ENCODE measurements at places on chromosomes 11 and 22.

DNA sequence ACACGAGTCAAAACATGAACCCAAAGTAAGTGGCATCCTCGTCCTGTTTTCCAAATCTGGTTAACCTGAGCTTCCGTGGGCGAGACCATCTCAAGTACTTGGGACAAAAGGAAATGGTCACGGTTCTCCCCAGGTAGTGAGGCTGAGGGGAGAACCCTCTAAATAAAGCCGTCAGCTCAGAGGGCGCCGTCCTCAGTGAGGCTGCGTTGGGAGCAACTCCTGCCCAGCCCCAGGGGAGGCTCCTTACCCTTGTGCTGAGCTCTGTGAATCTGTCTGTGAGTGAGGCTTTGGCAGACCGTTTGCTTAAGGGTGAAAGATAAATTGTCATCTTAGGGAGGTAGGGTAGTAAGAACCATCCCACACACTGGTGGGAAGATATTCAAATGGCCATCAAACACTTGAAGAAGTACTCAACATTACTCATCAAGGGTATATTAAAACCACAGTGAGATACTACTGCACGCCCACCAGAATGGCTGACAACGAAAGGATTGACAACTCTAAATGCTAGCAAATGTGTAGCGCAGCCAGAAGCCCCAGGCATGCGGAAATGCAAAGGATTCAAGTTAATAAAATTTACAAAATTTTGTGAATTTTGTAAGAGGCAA, 321.0 kb downstream of the TBC1D22A start:
- no peak for DNase-seq

GRCh38 chr11:39367534-39367933, 2091.9 kb downstream of the LRRC4C start:
- peak; percentile 28 for DNase-seq

DNA sequence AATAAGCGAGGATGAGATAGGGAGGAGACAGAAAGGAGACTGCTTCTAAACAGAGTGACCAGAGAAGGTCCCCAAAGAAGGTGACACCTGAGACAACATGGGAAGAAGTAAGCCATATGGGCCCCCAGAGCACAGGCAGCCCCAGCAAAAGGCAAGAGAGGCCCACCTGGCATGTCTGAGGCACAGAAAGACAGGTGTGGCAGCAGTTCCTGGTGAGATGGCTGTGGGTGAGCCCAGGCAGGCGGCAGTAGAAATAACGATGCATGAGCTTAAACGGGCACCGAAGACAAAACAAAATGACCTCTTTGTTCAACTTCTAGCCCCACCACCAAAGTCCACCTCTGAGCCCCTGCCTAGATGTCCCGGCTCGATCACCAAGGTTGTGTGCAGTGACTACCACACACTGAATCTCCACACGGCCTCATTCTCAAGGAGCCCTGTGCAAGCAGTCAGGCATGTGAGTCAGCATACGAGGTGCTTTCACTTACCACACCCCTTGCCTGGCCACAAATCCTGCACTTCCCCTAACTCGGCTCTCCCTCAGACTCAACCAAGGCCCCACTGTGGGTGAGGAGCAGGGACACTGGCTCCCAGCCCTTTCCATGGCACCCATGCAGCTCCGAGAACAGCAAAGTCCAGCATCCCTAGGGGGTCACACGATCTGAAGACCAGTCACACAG, 77.6 kb downstream of the PACSIN2 start:
- DNase-seq: peak; percentile 27

DNA sequence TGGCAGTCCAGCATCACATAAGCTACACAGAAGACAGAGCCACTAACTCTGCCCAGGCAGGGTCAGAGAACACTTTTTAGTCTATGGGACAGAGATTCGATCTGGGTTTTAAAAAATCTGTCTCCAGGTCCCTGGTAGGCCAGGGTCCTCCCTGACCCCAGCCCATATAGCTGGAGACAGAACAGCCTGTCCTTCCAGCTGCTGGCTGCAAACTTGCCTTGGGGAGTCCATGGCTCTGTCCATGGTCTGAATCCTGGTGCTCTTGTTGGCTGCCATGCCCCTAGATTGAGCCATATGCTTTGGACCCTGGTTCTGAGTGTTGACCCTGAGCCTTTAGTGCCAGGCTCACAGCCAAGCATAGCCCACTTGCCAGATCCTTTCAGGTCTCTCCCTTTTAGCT, 13.3 kb upstream of the LIPT2 start:
- no peak for DNase-seq

GRCh38 chr11:36574486-36574885, 6.7 kb downstream of the RAG1 start:
- no peak for DNase-seq

DNA sequence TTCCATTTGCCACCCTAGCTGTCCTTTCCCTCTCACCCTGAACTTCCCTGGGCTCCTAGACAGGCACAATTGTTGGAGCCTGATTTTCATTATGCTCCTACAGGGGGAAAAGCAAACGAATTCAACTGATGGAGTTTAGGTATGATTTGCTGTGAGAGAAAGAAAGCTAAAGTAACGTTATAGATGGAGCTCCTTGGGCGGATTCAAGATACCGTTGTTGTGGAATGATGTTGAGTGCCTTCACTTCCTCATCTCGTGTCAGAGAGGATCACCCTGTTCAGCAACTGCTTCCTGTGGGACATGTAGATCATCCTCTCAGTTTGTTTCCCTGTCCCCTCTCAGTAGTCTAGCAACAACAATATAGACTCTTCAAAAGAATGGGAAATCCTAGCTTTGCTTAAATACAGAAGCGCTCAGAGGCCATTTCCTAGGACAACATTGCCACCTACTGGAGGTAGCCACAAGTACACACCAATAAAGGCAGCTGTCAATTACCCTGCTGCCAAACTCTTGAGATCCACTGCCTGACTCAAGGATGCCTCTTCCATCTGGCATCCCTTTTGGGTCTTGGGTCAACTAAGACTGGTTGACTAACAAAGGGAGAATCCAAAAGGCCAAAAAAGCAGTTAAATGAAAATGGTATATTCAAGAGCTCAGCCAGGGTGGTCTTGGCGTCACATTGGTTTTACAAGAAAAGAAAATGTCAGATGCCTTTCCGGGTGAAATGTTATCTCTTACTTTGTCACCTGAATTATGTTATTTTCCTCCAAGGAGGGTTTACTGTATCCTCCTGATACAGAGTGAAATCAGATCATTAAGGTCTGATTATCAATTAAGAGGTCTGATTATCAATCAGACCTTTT, 13.5 kb upstream of the DTX4 start:
- DNase-seq: peak; percentile 80

GRCh38 chr22:38653741-38654140, 2.5 kb downstream of the FAM227A start:
- DNase-seq: no peak

DNA sequence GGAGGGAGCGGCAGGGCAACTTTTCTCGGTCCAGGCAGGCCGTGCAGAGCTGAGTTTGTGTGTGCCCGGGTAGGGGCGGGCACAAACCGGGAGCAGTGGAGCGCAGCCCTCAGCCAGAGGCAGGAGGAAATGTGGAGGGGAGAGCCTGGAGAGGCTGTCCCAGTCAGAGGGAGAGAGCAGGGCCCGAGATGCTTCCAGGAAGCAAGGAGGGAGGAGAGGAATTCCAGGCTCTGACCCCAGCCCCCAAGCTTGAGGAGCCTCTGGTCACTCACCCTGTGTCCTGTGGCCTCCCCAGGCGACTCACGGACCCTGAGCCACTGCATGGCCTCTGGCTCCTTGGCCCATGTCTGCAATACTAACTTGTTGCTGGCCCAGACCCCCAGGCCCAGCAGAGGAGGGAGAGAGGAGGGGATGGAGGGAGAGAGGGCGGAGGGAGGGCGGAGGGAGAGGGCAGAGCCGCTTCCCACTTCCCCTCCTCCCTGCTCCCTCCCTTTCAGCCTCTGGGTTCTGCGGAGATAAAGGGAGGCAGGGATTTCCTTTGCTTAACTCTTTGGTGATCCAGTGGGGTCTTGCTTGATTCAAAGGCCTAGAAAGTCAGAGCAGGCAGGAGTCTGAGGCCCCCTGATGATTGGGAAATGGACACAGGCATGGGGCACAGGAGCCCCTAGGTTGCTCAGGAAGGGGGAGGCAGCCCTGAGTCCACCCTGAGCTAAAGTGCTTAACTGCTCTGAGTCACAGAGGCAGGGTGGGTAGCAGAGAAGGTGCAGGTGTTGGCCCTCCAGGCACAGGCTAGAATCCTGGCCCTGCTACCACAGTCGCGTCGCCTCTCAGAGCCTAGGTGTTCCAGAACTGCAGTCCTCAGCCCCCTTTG, at the start of gene C1QTNF6:
Gene C1QTNF6, minus strand, starts transcription at position 357 of the 871 bp plus-strand sequence. Its CDS starts 34 bp downstream, at position 323.
- no peak for DNase-seq

- no peak for DNase-seq
These were observed 1246.4 kb downstream of the BRD1 start for GRCh38 chr22:48581205-48581766.

GRCh38 chr11:19093976-19094375, 23.0 kb upstream of the ZDHHC13 start:
- no peak for DNase-seq

DNA sequence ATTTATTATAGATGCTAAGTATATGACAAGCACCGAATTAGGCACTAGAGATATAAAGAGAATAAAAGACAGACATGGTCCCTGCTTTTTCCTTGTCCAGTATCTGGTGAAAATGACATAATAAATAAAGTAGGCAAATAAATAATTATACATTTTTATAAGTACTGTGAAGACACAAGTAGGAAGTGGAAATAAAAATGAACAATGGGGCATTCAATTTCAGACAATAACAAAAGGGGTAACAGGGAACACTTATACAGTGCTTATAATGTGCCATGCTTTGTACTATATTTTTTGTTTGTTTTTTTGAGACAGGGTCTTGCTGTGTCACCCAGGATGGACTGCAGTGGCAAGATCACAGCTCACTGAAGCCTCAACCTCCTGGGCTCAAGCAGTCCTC, 4.3 kb downstream of the KBTBD3 start:
- no peak for DNase-seq

DNA sequence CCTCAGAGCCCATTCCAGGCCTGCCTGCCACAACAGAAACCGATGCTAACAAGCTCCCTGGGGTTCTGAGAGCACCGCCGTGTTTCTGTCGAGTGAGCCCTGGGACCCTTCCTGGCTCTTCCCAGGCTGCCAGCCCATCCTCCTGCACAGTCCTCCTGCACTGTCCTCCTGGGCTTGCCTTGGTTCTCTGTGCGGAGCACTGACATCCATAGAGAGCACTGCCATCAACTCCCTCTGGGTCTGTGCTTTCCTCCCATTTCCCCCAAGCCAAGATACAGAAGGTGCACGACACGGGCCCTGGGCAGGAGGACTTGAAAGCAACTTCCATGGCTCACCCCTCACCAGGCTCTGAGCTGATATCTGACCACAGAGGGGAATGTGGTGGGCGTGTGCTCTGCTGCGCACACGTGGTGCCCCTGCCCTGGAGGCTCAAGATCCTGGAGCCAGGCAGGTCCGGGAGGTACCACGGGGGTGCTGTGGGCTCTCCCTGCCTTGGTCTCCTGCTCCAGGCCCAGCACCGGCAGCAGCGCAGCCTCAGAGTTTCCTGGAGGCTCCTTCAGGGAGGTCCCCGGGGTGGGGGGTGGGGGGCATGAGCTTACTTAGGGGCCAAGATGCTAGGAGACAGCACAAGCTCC, 304.2 kb downstream of the BRD1 start:
- no peak for DNase-seq

DNA sequence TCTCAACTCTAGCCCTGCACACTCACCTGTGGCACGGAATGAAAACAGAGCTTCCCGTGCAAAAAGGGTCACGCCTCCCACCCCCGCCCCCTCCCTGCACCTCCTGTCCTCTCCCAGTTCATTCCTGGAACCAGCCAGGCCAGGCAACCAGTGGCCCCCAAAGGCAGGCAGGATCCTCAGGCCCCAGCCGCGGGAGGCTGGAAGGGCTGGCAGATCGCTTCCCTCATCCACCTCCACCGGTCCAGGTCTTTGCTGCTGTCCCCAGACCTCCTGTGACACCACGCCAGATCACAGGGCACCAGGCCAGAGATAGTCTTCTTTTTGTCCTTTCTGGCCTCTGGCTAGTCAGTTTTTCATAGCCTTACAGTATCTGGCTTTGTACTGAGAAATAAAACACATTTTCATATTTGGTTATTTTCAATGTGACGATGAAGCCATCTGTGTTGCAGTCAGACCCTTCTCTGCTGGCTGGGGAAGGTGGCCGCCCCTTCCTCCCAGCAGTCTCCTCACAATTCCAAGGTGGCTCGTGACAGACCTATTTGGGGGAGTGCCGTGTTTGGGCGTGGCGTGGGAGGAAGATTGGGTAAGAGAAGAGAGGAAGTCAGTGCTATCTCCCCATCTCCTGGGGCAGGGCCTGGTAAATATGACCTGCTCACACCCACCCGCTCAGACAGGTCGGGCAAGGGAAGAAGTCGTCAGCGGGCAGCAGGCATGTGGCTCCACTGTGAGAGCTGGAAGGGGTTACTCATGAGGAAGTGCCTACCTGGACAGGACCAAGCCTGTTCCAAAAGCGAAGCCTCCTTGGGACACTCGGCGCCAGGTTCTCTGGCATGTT, 9.1 kb downstream of the SSH3 start:
- peak; percentile 58 for DNase-seq

DNA sequence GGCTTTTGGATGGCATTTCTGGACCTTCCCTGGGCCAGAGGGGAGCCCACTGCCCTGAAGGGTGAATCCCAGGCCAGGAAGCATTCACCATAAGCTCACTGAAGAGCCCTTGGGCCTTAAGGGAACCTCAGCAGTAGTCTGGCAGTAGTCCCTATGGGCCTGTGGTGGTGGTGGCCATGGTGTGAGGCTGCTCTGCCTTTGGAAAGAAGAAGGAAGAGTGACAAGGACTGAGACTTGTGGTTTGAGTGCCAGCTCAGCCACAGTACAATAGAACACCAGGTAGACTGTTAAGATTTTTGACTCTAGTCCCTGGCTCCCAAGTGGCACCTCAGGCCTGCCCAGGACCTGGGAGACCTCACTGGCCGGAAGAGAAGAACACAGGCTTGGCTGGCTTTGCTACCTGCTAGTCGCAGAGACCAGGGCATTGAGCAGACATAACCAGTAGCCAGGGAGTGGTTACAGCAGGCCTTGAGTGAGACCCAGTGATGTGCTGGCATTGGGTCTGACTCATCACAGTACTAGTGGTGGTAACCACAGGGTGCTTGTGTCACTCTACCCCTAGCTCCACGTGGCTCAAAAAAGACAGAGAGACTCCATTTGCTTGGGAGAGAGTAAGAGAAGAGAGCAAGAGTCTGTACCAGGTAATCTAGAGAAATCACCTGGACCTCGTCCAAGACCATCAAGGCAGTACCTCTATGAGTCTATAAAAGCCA, 259.8 kb upstream of the BLID start:
- DNase-seq: no peak

GRCh38 chr22:49588739-49589138, 238.9 kb downstream of the BRD1 start:
- DNase-seq: no peak

GRCh38 chr11:111604392-111605009, 2.3 kb downstream of the SIK2 start:
- peak; percentile 66 for DNase-seq

DNA sequence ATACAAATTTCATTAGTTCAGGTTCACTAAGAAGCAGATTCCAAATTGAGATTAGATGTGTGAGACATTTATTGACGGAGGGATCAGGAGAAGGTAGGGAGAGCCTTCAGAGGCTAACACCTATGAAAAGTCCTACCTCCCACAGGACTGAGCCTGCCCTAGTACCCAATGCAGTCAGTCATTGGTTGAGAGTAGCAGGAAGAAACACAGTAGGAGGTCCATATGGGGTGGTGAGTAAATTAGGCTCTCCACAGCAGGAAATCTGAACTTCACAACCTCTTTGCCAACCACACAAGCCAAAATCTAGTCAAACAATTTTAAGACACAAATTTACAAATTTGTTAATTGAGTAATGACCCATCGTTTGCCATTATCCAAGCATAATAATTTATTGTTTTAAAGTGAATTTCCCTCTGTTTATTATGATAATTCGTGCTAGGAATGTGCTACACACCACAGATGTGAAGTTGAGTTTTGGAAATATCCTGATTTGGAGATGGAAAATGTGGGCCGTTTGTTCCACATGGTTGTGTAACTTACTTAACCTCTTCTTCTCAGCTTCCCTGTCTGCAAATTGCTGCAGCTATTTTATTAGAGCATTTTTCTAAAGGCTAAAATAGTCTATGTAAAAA, 542.1 kb downstream of the ETS1 start:
- no peak for DNase-seq

Measured in CD4-positive, alpha-beta T cell treated with Interleukin-12 subunit alpha and Interleukin-12 subunit beta, for 1 hour (primary cell).